ENCODE measurements at places on chromosomes 2 and 18.

DNA sequence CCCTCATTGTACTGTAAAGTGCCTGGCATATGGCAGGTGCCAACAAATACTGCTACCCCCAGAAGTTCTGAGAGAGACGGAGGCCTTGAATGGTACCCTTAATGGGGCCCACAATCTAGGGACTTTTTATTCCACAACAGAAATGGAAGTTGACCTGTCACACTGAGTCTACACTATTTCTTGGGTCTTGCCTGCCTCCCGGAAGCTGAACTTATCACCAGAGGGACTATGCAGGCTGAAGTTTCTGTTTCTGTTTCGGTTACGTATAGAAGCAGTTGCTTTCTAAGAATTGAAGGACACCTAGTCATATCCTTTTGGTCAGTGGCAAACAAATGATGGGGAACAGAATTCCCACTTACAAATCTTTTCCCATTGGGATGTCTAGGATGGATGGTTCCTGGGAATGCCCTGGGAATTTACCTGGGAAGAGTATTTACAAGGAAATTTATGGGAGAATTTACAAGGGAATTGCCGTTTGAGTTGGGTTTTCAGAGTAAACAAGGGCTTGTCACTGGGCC is 74.2 kb downstream of the HS1BP3 start:
- peak; percentile 81 for DNase-seq

DNA sequence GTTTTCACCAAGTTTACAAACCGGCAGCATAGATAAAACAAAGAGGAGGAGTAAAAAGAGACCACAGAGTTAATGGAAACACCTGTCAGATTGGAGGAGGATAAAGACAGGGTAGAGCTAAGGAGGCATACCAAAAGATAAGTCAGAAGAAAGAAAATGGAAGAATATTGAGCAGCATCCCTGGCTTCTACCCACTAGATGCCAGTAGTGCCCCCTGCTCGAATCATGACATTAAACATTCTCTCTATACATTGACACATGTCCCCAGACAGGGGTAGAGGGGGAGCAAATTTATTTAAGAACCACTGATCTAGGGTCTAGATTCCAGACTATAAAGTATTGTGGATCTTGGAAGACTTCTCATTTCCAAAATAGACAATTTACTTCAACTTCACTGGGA is 159.8 kb upstream of the ETAA1 start:
- no peak for DNase-seq

- DNase-seq, result no peak
Observed at GRCh38 chr2:162086904-162087303, 12.9 kb upstream of the DPP4 start.

- DNase-seq, result no peak
Observed at GRCh38 chr2:49241991-49242390, 87.7 kb upstream of the FSHR start.

GRCh38 chr2:23628926-23629771 is 244.2 kb downstream of the KLHL29 start:
- DNase-seq, result no peak

GRCh38 chr2:133486771-133487191 is 81.5 kb downstream of the NCKAP5 start:
- no peak for DNase-seq

DNA sequence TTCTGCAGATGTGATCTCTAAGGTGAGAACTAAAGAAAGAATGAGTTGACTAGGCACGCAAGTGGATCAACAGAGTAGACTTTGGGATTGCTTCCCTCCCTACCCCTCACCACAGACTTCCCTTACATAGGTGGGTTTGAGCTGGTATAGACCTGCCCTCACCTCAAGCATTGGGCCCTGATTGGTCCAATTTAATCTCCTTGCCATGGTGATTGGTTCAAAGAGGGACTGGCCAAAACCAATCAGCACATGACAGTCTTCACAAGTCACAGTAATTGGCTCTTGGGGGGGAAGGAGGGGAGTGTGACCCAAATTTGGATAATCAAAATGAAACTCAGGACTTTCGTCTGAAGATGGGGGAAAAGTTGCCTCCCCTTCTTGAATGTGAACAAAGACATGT is 36.6 kb upstream of the LNPK start:
- no peak for DNase-seq

DNA sequence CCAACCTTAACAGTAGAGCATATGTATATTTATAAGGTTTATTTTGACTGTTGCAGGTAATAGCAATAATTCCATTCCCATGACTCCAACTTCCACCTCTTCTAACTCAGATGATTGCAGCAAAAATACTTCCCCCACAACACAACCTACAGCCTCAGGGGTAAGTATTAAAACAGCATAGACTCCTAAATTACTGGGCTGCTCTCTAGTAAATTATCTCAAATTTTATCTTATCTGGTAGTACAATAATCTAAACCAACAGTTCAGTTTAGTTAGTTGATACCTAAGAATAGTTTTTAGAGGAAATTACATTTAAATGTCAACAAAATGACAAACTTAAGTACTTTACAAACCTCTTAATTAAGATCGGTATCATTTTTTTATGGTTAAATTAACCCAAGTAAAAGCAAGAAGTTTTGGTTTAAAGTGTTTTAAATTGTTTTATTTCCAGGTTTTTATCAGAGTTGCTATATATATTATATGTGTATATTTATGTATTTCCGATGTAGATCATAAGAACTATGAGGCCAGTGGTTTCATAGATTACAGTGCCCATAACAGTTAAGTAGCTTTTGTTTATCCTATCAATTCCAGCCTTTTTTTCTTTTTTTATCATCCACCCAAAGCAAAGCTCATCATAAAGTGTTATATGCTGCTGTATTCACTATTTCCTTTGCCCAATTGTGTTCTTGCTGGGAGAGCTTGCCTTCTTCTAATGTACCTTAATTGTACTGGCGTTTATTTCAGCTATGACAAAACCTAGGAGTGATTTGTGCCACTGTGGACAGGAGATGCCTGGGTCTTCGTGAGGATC is 13.7 kb downstream of the GATA6 start:
- no peak for DNase-seq

GRCh38 chr2:148273158-148273691 is 252.3 kb downstream of the MBD5 start:
- DNase-seq, result no peak
